Natural killer cell (primary cell): ENCODE measurements at places on chromosomes 1 and 21. TPM values are rescaled to one million over a fixed set of nuclear protein-coding genes. Genes with fewer than 3 reads are reported as not detected.
A peak's percentile ranks its signal among the peaks of the same experiment; 100 is the strongest.

DNA sequence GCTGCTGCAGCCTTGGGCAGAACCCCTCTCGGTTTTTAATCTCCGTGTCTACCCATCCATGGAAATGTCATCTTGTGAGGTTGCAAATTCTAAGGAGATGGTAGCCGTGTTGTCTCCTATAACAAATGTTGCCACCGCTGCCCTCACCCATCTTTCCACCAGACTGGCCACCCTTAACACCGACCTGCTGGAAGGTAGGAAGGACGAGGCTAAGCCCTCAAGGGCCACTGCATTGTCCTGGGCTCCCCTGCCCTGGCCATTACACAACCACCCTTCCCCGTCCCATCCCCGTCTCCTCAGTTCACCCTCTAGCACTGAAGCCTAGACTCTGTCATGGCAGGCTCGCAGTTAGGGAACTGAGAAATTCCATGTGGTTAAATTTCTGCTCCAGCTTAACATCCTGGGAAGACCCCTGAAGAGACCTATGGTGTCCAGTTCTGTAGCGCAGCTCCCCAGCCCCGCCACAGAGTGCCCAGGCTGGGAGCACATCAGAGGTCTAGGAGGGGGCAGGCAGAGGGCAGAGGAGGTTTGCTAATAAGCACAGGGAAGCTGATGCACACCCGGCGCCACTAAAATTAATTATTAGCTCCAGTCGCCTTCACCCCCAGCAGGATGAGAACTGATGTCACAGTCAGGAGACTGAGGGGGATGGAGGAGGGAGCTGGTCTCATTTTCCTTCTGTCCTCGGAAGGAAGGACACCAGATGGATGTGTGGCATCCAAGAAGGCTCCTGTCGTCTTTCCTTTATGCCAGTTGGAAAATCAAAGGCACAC lies 38.3 kb downstream of the STUM start:
- no peaks in the 10 kb centered on the region for H3K36me3 ChIP-seq
- no peaks in the 10 kb centered on the region for H3K27me3 ChIP-seq
- no peak overlapping the region for H3K27ac ChIP-seq
- DNase-seq, result no peak

DNA sequence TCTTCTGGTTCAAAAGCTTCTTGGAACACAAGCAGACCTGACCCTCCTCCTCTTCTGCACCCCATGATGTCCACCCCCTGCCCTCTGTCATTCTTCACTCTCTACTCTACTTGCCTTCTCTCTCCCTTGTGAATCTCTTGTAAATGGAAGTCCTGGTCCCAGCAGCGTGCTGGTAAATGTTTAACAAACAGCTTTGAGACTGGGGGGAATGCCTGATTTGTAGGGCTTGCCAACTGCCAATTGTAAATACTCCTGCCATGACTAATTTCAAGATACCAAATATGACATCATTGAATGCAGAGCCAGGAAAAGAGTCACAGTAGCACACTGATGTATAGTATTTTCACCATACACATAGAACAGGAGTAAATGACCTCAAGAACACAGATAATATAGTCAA lies 40.9 kb upstream of the LRRN2 start:
- no peaks in the 10 kb centered on the region for H3K27me3 ChIP-seq
- DNase-seq, result no peak
- no peaks in the 10 kb centered on the region for H3K36me3 ChIP-seq
- no peak overlapping the region for H3K4me3 ChIP-seq

- no peak overlapping the region for H3K4me3 ChIP-seq
- no peaks in the 10 kb centered on the region for H3K27me3 ChIP-seq
- no peak for DNase-seq
Observed at GRCh38 chr1:168867941-168868634, 139.1 kb upstream of the DPT start.

DNA sequence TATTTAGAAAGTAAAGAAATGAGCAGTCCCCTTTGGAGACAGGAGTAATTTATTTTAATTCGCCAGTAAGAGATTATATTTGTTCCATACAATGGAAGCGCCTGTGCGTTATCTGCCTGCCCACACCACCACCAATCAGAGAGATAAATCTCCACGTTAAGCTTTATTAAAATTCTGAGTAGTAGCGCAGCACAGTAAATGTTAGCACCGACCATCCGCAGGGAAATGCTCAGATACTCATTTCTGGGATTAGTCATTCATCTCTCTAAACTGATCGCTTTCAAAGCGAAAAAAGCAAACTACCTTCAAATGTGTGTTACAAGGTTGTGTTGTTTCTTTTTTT lies 1.2 kb downstream of the ETS2 start:
- H3K36me3 ChIP-seq, result no peaks in the 10 kb centered on the region
- H3K4me1 ChIP-seq, result peaks cover 14% of the 10 kb centered on the region
- no peak for DNase-seq
- no peaks in the 10 kb centered on the region for H3K27me3 ChIP-seq
- peak overlapping the region; percentile 56 for H3K4me3 ChIP-seq
- H3K27ac ChIP-seq, result no peak overlapping the region

The SLAMF9 gene
- total RNA-seq, result not detected

The LAX1 gene
- total RNA-seq, result 33.8 TPM
